ENCODE measurements at places on chromosomes 13 and 19.

DNA sequence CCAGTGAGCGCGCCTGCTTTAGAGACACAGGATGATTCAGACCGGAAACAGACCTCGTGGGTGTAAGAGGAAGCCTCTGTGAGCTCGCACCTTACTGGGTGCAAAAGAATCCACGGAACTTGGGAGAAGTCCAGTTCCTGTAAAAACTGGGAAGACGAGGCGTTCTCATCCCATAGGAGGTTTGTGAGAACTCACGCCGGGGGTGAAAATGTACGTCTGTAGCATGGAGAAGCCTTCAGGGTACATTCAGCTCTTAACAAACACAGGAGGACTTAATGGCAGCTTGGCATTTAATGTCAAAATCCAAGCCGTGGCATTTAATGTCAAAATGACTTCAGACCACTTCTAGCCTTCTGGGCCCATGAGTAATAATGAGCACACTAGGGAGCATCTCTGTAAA lies 17.4 kb upstream of the OR7D2 start:
- no peak for DNase-seq

GRCh38 chr19:12937093-12937926 lies 1.1 kb upstream of the CALR start:
- DNase-seq, result peak; percentile 99

DNA sequence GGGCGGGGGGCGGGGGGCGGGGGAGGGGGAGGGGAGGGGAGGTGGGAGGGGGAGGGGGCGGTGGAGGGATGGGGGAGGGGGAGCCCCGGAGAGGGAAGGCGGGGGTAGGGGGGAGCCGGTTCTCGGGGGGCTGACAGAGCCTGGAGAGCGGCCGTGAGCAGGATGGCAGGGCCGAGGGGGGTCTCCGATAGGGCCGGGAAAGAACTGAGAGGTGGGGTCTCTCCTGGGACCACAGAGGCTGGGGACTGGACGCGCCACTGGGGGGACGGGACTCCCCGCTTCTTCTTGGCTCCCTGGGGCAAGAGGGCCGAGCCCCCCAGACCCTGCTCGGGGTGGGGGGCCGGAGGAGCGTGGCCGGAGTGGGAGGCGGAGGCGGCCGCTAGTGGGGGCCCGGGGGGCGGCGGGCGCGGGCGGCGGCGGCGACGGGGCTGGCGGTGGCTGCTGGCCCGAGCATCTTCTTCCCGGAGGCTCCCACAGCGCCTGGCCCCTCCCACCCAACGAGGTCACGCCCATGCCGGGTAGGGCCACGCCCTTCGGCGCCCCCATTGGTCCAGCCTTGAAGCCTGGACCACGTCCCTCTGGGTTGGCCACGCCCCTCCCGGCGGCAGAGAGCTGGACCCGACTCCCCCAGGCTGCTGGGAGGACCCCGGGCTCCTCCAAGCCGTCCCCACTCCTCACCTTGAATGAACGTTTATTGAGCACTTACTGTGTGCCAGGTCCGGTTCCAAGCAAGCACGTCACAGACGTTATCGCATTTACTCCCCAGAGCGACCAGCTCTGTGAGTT lies at the start of gene NOVA2:
Gene NOVA2, minus strand, starts transcription at position 313 of the 786 bp plus-strand sequence. CDS start 514 bp downstream, outside the sequence.
- peak; percentile 59 for DNase-seq

DNA sequence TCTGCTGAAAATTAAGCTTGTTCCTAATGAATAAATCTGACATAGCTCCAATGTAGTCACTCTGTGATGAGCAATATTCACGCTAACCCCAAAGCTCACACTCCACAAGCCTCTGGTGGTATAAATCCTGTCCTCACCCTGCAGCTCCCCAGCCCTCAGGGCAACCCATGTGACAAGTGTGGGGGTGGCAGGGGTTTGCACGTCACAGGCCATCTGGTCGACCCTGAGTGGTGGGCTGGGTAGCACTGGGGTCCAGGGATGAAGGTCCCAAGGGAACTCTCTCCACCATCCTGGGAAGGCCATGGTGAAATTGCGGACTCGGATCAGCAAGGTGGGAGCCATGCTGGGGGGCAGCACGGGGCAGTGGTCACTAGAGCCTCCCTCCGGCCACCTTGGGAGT lies 100.0 kb upstream of the SOX1 start:
- no peak for DNase-seq

DNA sequence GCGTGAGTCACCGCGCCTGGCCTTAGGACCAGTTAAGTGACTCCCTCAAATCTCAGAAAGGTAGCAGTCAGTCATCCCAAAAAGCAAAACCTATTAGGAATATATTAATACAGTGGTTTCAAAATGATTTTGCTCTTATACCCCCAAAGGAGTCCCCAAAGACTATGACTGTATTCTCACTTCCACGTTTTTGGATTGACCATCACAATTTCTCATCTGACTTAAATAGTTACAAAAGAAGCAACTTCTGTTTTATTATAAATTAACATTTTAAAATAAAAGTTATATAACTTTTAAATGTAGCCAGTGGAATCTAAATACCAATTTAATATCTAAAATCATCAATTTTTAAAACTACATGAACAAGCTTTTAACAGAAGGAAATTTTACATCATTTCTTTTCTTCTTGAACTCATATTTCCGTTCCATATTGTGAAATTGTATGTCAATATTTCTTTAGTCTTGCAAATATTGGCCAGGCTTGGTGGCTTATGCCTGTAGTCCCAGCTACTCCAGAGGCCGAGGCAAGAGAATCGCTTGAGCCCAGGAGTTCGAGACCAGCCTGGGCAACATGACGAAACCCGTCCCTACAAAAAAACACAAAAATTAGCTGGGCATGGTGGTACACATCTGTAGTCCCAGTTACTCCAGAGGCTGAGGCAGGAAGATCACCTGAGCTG lies 1.5 kb upstream of the SPART start:
- peak; percentile 25 for DNase-seq

- DNase-seq, result peak; percentile 8
Observed at GRCh38 chr13:61531383-61532065, 115.9 kb upstream of the PCDH20 start.

- no peak for DNase-seq
Observed at GRCh38 chr13:63044589-63045313, 1629.1 kb upstream of the PCDH20 start.

DNA sequence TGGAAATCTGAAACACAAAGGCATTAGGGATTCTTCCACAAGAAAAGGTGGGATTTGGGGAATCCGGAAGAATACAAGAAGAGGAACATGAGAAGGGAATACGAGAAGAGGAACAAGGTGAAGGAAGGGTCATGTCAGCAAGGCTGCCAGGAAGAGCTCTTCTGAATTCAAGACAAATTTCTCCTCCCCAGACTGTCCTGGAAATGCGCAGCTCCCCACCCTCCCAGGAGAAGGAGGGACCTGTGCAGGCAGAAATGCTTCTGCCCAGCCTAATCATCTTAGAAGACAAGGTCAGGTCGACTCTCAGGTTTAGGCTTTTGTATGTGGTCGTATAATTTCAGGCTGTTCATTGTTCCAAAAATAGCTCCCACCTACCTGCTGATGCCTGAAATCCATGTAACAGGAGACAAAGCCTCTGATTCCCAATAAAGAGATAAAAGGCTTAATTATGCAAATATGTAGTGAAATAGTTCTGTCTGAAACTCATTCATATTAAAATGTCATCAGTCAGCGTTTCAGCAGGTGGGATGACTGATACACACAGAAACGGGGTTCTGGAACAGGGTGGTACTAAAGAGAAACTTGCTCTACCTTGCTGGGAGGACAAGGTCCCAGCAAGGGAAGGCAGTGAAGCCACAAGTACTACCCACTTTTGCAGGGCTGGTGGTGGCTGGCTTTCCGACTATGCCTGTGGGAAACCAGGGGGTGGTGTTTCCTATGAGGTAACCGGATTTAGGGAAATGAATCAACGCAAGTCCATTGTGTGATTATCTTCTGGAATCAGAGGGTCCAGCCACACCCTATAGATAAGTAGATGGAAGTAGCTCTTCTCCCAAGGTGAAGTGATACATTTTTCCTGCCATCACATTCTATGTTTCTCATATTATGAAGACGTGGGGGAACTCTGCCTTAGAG lies 76.1 kb downstream of the KL start:
- DNase-seq, result no peak

DNA sequence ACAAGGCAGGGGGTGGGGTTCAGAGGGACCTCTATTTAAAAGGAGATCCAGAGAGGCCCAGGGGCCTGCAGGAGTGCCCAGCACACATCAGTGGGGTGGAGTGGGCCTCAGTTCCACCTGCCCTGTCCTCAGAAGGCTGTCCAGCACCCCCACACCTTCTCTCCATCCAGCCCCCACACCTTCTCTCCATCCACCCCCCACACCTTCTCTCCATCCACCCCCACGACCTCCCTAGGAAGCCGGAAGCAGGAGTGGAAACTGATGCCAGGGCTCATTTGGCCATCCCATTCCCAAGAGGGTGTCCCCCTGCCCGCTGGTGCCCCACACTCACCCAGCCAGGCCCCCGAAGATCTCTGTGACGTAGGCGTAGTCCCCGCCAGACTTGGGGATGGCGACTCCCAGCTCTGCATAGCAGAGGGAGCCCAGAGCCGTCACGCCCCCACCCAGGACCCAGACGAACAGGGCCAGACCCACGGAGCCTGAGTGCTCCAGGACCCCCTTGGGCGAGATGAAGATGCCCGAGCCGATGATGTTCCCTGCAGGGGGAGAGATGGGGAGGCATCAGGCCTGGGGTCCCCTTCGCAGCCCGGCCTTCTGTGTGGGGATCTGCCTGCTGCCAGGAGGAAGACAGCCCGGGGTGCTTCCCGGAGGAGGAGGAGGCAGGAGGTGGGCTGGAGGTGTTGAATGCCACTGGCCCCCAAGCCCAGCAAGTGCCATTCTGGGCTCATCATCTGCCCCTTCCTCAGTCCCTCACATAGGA lies 10.0 kb downstream of the SLC7A10 start:
- no peak for DNase-seq

DNA sequence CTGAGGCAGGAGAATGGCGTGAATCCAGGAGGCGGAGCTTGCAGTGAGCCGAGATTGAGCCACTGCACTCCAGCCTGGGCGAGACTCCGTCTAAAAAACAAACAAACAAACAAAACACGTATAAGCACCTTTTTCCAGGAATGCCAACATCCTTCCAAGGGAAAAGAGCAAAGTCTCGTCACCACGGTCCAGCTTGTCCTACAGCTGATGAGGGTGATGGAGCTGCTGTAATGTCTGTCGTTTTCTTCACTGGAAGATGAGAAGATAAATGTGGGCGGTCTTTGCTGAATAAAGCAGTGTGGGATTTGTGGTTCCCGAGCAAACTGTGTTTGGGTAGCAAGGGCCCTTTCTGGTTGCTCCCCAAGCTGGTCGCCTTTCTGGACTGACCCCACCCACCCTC lies 166.6 kb downstream of the PTPRS start:
- DNase-seq, result no peak

- DNase-seq, result no peak
Observed at GRCh38 chr13:30819136-30819888, 84.0 kb downstream of the ALOX5AP start.

DNA sequence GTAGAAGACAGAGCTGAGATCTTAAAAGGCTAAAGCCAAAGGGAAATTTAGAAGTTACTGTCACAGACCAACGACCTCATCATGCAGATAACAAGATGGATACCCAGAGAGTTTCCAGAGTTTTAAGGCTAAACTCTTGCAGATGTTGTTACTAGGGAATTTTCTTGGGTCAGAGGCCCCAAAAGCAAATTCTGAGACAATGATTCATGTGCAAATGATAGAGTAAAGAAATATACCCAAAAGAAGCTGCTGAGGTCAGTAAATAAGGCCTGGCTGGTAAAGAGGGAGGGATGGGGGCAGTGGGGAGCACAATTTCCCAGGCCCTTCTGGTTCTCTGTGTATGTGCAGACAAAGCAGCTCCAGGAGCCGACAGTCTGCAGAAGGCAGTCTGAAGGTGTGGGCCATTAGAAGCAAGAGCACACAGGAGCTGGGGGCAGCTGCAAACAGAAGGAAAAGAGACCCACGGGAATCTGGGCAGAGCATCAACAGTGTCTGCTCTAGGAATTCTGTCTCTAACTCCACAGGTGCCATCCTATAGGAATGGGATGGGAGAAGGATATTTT lies 330.8 kb downstream of the TBC1D4 start:
- DNase-seq, result no peak

GRCh38 chr13:107874456-107874855 lies 340.9 kb downstream of the LIG4 start:
- DNase-seq, result no peak

DNA sequence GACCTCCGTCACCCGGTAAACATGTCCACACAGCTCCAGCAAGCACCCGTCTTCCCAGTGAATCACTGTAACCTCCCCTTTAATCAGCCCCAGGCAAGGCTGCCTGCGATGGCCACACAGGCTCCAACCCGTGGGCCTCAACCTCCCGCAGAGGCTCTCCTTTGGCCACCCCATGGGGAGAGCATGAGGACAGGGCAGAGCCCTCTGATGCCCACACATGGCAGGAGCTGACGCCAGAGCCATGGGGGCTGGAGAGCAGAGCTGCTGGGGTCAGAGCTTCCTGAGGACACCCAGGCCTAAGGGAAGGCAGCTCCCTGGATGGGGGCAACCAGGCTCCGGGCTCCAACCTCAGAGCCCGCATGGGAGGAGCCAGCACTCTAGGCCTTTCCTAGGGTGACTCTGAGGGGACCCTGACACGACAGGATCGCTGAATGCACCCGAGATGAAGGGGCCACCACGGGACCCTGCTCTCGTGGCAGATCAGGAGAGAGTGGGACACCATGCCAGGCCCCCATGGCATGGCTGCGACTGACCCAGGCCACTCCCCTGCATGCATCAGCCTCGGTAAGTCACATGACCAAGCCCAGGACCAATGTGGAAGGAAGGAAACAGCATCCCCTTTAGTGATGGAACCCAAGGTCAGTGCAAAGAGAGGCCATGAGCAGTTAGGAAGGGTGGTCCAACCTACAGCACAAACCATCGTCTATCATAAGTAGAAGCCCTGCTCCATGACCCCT lies 9.0 kb upstream of the CEACAM5 start:
- DNase-seq, result no peak

GRCh38 chr19:726993-727956 lies 18.5 kb downstream of the PALM start:
- DNase-seq, result no peak

- DNase-seq, result peak; percentile 41
Observed at GRCh38 chr19:13718733-13719132, 45.6 kb upstream of the MRI1 start.

DNA sequence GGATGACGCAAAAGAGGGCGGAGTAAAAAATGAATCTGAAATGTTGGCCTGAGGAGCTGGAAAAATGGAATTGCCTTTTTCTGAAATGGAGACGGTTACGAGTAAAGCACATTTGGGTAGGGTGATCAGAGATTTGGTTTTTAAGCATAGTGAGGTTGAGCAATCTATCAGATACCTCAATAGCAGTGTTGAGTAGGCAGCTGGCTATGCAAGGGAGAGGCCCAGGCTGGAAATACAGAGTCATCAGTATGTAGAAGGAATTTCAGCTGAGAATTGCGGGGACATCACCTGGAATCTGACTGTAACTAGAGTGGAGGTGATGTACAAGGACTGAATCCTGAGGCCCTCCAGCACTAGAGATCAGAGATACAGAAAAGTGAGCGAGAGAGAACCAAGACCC lies 224.8 kb downstream of the LMO7 start:
- no peak for DNase-seq

DNA sequence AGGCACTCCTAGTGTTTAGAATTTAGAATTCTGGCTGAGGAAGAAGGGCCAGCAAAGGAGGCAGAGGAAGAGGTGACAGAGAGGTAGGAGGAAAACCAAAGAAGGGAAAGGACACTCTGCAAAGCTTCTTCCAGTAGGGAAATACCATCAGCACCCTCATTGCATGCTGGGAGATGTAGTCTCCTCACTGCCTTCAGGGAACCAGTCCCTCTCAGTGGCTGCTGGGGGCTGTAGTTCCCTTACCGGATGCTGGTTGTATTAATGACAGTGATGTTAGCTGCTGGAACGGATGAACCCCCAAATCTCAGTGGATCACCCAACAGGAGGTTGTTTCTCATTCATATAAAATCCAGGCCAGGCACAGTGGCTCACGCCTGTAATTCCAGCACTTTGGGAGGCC lies 10.1 kb downstream of the GRIN2D start:
- peak; percentile 93 for DNase-seq

GRCh38 chr13:101144808-101145419 lies 271.4 kb downstream of the NALCN start:
- peak; percentile 70 for DNase-seq
